H1 (cell line): ENCODE measurements at places on chromosomes 2 and 18.

DNA sequence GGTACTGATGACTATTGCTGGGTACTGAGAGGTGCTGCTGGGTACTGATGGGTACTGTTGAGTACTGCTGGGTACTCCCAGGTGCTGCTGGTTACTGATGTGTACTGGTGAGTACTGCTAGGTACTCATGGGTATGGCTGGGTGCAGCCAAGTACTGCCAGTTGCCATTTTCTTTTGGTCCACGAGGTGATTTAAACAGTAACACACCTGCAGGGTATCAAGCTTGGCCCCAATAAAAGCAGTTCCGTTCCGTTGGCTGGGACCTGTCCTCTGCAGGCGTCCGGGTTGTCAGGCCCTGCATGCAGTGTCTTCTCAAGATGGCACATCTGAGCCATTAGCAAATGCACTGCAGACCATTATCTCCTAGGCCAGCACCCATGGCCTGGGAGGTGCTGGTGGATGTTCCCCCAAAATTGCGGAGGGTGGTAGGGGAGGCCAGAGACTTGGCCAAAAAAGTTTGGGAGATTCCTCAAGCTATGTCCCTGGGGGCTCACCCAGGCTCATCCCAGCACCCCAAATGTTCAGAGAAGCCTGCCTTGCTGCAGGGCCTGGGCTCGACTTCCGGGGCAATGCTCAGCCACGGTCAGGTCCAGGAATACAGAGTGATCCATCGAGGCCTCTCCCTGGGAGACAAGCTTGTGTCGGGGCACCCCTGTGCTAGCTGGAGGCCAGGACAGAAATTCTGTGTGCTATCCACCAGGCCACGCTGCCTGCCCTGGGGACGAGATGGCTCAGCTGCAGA lies 165.2 kb downstream of the TWIST2 start:
- DNase-seq, result no peak

DNA sequence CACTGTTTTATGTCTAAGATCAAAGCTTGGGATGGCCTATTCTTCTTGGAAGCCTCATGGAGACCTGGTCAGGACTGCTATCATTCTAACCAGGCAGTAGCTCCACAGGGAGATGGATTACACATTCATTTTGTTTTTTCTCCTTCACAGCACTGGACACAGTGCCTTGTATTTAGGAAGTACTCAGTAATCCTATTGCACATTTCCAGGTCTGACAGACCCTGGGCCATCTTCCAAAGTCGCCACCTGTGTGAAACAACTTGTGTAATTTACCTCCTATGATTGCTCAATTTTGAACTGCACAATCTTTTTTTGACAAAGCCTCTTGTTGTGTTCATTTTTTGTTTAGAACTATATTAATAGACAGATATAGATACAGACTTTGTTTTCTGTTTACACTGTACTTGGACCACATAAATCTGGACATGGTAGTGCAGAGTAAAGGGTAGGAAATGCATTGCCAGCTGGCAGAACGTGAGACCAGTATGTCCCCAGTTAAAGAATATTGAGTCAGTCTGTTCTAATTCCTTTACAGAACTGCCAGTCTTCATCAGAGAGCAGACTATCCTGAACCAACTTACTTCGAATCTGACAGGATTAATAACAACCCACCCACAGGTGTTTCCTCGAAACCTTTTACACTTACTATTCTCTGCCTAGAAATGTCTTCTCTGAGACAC lies 277.8 kb upstream of the CYRIA start:
- no peak for DNase-seq

DNA sequence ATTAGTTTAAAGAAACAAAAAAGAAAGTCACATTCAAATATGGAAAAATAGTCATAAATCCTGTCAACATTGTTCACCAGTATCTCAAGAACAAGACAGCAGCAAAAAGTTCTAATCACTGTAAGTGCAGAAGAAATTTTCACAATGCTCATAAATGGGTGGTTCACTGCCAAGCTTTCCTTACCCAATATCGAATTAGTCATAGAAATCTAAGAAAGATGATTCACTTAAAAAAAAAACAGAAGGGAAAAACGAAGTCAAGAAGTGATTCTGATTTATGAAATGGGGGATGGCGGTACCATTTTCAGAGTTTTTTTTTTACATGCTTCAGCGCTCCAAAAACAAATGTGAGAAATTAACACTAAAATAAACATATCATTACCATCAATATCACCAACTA lies 156.7 kb downstream of the EXOC6B start:
- DNase-seq, result no peak

GRCh38 chr2:83058683-83059082 lies 1400.4 kb downstream of the SUCLG1 start:
- no peak for DNase-seq

- DNase-seq, result no peak
These were observed 4.3 kb downstream of the AAK1 start for GRCh38 chr2:69639266-69639665.
